ENCODE measurements at places on chromosomes 3 and 15.

GRCh38 chr3:43097400-43098080, 8.3 kb downstream of the POMGNT2 start:
- no peak for DNase-seq

GRCh38 chr3:9349321-9350117, 13.3 kb upstream of the THUMPD3 start:
- no peak for DNase-seq

- no peak for DNase-seq
These were observed 62.9 kb downstream of the FNDC3B start for GRCh38 chr3:172102123-172102882.

DNA sequence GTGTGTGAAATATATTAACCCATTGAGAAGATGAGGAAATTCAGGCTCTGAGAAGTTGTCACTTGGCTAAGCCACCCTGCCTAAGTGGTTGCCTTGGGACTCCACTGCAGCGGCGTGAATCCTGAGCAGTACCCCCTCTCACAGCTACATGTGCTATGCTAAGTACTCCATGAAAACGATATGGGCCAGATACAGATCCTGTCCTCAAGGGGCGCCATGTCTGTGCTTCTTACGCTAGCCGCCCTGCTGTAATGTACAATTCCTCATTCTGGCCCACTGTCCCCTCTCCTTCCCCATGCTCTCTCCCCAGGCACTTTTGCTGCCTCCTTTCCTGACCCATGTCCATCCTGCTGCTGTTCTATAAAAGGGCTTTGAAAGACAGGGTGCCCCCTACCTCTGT, 140.3 kb downstream of the FEZF2 start:
- no peak for DNase-seq

DNA sequence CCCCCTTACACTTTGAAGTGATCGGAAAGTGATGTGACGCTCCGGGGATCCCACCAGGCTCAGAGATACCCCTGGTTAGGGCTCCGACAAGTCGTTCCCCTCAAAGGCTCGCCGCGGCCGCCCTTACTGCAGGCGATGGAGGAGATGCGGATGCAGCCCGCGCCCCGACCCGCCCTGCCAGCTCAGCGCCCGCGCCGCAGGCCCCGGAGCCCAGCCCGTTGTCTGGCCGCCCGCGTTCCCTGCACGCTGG, 228 bp downstream of the GLT8D1 start:
- DNase-seq = no peak

Data from activated B cell treated with CpG ODN at 0.5 μM for 24 hours (primary cell).